ENCODE measurements at places on chromosomes 12 and 14. TPM values are rescaled to one million over a fixed set of nuclear protein-coding genes. Genes with fewer than 3 reads are reported as not detected.

The IFNG-AS1 gene
- not detected for total RNA-seq

The P3H3 gene
- 55.7 TPM for total RNA-seq

- peaks cover 19% of the 10 kb centered on the region for H3K4me1 ChIP-seq
- no peak overlapping the region for H3K4me3 ChIP-seq
- DNase-seq: peak; percentile 10
Observed at GRCh38 chr14:104821229-104821945, 20.5 kb downstream of the ZBTB42 start.

DNA sequence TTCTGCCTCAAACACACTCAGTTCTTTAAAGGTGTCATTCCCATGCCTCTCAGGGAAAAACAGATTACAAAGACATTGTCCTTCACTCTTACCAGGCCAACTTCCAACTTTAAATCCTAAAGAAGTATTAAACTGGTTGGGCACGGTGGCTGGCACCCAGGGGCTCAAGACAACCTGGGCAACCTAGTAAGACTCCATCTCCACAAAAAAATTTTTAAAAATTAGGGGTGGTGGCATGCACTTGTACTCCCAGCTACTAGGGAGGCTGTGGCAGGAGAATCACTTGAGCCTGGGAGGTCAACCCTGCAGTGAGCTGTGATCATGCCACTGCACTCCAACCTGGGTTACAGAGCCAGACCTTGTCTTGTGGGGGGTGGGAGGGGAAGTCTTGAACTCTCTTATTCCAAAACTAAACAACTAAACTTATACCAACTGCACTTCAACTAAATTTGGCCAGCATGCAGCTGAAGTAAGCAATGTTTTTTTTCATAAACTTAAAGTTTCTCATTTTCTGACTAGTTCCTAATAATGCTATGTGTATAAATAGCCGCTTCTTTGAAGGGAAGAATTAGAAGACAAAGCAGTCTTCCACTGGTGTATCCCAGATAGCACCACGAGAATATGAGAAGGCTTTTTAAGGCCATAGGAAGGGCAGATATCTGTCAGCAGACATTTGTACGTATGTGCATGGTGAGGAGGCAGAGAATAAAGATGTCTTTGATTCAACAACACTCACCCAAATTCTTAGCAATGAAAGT lies 2.4 kb downstream of the SLC11A2 start:
- H3K4me1 ChIP-seq: peaks cover 45% of the 10 kb centered on the region
- DNase-seq: no peak
- no peaks in the 10 kb centered on the region for H3K36me3 ChIP-seq
- peak overlapping the region; percentile 93 for H3K27ac ChIP-seq
- no peaks in the 10 kb centered on the region for H3K27me3 ChIP-seq
- peak overlapping the region; percentile 87 for H3K4me3 ChIP-seq

- H3K4me3 ChIP-seq: peak within 1 kb of the TSS; percentile 73
- H3K36me3 ChIP-seq: no peaks in the 10 kb centered on the region
- H3K27ac ChIP-seq: no peak within 1 kb of the TSS
- peaks cover 25% of the 10 kb centered on the region for H3K27me3 ChIP-seq
Observed at GRCh38 chr14:90815822-90816662, at the start of gene TTC7B. TSS of gene TTC7B (minus strand) at chr14:90816430. CDS start at chr14:90816295, 135 bp downstream.

DNA sequence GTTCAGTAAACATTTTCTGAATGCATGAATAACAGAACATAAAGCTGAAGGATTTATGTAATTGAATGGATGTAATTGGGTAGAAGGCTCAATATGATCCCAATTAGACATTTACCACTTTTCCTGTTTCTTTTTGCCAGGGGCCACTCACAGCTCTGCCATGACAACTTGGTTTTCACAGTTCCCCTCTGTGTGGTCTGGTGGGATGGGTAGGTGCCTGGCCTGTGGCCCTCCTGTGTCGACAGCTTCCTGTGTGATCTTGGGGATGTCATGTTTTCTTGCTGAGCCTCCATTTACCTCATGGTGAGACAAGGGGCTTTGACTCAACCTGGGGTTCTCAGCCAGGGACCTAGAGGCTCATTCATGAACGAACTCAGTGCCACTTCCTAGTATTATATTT lies 12.6 kb upstream of the SERPINA10 start:
- H3K27ac ChIP-seq: no peak overlapping the region
- H3K4me3 ChIP-seq: no peak overlapping the region
- H3K36me3 ChIP-seq: no peaks in the 10 kb centered on the region
- H3K4me1 ChIP-seq: no peaks in the 10 kb centered on the region
- H3K27me3 ChIP-seq: no peaks in the 10 kb centered on the region

All from WTC11 (cell line).